Stimulated activated CD4-positive, alpha-beta T cell treated with anti-CD3 and anti-CD28 coated beads, Interleukin-1b, Interleukin-23, amount 100 ng/mL, for 1 hour (primary cell): ENCODE measurements at places on chromosomes 4 and X.

DNA sequence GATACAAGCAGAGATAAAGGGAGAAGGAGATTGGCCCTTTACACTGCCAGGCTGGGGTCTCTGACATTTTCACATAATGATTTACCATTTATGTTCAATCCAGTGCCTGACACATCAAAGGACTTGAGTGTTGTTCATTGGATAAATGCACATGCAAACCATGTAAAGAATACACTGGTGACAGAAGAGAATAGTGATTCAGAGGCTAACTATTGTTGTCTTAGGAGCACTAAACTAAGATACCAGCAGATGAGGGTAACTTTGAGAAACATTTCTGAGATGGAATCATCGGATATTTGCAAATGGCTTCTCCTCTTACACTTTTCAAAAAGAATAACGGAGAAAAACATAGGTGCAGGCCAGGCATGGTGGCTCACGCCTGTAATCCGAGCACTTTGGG, 67.3 kb upstream of the HHIP start:
- DNase-seq = no peak

DNA sequence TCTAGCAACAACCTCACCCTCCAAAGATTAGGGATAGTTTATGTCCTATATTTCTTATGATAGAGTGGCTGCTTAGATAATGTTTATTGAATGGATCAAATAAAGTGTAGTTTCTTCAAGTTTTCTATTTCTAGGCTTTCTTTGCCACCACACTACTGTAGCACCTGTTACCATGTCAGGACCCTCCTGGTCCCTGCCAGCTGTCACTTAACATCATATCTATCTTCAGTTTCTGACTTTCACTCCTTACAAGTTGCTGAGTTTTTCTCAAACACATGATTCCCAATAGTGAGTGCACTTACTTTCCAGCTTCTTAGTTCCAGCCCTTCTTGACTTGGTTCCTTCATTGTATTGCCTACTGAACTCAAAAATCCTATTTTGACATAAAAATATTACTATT, 593.9 kb upstream of the PITX2 start:
- no peak for DNase-seq

- DNase-seq = no peak
Observed at GRCh38 chr4:10072420-10073017, 44.1 kb downstream of the WDR1 start.

GRCh38 chr4:187127456-187127855, 403.8 kb upstream of the FAT1 start:
- no peak for DNase-seq

DNA sequence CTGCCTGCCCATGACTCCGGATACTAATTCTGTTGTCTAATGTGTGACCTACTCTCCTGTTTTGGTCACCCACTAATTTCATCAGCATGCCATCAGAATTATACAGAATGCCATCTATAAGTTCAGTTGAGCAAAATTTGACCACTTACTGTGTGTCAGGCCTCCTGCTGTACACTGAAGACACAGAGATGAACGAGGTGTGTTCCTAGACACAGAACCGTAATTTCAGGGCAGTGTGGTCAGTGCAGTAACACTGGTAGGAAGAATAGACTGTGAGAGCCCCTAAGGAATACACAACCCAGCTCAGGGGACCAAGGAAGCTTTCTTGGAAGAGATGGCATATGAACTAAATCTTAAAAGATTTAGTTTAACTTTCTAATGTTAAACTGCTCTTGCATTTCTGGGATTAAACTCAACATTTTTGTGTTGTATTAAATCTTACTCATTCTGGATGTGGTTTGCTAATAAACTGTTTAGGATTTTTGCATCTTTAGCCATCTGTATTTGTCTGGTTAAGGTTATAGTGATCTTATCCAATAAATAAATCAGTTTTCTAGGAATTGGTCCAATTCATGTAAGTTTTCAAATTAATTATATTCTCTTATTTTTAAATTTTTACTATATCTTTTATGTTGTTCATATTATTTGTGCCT, 34.3 kb downstream of the KANTR start:
- DNase-seq = no peak
